Activated T-cell treated with anti-CD3 and anti-CD28 coated beads for 4 hours (primary cell): ENCODE measurements at places on chromosomes 13 and 19.

- no peak for DNase-seq
Observed at GRCh38 chr13:25717666-25718197, 334.1 kb downstream of the SHISA2 start.

GRCh38 chr19:10142701-10143375, 23.1 kb upstream of the EIF3G start:
- no peak for DNase-seq

DNA sequence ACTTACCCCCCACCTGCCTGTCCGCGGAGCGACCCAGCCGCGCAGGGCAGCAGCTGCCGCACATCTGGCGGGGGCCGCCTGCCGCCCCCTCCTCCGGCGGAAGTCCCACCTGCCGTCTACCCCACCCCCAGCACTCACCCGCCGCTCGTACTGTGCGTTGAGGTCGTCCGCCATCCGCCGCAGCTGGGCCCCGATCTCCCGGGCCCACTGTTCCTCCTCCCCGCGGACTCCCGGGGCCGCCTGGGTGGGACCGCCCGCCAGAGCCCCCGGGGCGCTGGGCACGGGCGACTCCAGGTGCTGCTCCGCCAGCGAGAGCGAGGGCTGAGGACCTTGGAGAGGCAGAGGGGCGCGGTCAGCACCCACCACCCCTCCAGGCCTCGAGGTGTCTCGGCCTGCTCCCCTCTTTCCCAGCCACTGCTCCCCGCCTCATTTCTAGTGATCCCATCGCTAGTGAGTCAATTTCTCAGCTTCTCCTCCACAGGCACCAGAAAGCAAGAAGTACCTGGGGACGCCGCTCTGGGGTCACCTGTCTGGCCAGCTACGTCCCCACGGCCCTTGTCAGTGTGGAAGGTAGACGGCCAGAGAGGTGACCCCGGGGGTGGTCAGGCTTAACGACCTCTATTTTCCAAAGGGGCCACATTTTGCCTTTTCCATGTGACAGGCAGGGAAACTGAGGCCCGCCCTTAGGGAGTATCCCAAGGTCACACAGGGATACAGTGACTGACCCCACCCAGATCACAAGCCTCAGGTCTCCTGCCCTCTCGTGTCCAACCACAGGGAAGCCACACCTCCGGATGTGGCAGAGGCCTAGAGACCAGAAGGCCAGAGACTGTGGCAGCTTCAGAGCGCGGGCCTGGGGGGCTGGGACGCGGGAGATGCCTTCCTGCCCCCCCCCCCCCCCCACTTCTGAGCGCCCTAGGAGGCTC, 4.3 kb downstream of the BBC3 start:
- no peak for DNase-seq

- DNase-seq = no peak
Observed at GRCh38 chr19:2056837-2057192, 5.8 kb upstream of the MKNK2 start.

GRCh38 chr19:29268103-29268502, 55.2 kb upstream of the UQCRFS1 start:
- DNase-seq = no peak

GRCh38 chr19:31639306-31639705, 290.1 kb upstream of the TSHZ3 start:
- DNase-seq = no peak

DNA sequence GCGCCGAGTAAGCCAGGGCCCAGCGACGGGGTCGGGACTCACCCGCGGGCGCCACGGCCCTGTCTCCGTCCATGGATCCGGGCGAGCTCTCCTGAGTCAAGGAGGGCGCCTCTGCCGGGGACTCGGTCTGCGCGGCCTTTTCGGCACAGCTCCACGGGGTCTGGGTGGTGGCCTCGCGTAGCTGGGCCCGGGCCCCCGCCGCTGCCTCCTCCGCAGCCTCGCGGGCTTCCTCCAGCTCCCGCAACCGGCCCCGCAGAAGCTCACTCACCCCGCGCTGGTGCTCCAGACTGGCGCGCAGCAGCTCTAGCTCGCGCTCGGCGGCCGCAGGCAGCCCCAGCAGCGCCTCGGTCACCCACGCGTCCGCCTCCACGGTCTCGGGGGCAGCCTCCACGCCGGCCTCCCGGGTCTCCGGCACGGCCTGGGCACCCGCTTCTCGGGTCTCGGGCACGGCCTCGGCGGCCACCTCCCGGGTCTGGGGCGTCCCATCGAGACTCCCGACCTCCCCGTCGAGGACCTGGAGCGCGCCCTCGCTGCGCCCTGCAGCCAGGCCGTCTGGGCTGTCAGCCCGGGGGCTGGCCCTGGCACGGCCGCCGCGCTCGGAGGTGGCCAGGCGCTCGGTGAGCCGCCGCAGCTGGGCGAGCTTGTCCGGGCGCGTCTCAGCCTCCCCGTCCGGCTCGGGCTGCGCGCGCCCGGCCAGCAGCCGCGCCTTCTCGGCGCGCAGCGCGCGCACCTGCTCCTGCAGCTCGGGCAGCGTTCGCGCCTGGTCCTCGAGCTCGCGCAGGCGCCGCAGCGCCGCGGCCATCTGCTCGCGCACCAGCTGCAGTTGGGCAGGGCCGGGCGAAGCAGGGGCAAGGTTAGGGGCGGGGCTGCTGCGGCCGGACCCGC, 8.4 kb downstream of the KANK3 start:
- DNase-seq = no peak

DNA sequence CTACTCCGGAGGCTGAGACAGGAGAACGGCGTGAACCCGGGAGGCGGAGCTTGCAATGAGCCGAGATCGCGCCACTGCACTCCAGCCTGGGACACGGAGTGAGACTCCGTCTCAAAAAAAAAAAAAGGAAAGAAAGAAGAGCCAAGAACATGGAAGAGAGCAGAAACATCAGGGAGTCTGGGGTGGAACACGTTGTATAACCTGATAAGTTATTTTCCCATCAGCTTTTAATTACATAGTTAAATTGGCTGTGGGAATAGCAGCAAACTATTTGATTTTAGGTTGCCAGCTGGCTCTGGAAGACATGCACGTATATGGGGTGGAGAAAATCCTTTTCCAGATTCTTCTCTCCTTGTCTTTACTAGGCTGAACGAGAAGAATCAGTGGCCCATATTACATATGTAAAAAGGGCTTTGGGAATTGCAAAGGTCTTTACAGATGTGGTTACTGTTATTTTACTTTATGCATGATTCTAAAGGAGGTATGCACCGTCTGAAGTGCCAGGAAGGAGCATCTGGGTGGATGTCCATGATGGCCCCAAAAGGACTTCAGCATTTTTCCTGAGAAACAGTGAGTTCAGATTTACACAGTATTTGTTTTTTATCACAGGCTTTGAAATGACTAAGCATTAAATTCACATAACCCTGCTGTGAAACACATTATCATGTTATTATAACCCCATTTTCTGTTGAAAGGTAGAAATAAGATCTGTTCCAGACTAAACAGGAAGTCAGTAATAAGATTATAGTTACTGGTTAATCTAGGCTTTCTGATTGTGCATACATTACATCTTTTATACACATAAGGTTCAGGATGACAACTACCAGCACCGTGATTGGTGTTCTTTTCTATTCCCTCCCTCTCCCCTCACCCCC, 4.6 kb upstream of the NAA16 start:
- DNase-seq = no peak

DNA sequence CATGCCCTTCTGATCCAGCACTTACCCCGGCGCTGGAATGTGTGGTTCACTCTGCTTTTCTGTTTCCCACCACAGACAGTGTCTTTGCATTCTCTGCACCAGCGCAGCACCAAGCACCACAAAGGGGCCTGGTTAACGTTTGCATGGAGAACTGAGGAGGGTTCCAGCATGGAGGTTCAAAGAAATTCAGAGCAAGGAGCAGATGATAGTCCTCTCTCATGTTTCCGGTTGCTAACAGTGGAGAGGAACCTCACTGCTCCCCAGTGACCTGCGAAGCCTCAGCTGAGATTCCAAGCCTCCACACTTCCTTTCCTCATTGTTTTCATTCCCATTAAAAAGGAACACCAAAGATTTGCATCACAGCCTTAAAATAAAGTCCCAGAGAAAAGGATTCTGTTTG, 99.7 kb downstream of the STARD13 start:
- no peak for DNase-seq

DNA sequence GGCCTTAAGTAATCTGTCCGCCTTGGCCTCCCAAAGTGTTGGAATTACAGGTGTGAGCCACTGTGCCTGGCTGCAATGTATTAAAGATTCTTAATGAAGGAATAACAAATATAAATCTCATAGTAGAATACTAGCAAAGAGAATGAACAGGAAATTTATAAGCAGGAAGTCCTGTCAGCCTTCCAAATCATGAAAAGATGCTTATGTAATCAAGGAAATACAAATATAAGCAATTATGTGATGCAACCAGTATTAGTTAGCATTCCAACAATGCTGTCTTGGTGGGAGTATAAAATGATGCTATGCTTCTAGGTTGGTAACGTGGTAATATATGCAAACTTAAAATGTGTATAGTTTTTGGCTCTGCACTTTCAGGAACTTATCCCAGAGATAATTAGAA, 133.8 kb downstream of the PDS5B start:
- no peak for DNase-seq

- no peak for DNase-seq
Observed at GRCh38 chr19:39369200-39369599, 21.7 kb downstream of the PAF1 start.
